ENCODE measurements at places on chromosomes 1 and 21. TPM values are rescaled to one million over a fixed set of nuclear protein-coding genes. Genes with fewer than 3 reads are reported as not detected.

DNA sequence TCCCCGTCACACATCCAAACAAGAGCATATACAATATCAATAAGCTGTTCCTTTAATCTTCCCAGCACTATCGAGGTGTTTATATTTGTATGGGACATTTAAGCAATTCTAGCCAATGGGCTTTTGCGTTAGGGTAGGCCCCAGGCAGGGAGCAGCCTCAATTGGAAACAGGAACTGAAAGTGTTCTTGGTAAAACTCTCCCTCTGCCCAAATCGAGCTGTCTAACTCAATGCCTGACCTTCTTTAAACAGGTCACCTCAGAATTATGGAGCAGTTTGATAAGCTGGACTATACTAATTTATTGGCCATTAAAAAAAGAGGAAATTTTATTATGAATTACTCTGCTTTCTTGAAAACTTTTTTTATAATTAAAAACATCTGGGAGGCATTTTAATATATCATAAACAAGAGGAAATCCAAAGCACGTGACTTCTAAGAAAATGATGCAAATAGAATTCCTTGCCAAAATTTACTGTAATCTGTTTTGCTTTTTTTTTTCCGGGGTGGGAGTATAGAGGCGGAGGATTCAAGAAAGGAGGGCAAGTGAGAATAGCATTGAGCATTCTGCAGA, 498.1 kb downstream of the LMO4 start:
- DNase-seq: no peak

DNA sequence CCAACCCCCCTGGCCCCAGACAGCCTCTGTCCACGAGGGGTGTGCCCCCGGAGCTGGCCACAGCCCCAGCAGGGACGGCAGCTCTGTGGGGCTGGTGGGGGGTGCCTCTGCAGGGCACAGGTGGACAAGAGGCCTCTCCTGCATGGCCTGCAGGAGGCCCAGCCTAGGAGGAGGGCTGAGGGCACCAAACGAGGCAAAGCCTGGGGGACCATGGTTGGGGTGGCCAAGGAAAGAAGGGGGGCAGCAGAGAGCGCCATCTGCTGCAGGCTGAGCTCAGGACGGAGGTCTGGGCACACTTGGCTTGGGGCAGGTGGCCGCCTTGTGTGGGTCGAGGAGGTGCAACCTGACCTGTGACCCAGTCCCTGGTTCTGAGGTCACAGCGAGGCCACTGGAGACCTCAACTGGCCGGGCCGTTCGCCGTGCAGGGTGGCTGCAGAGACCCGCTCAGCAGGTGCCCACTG, 27.3 kb downstream of the RRP1 start:
- no peak for DNase-seq

- peak; percentile 67 for DNase-seq
Measured at GRCh38 chr1:156748670-156749418, 2.6 kb downstream of the HDGF start.

GRCh38 chr1:44621841-44622286, 52.4 kb downstream of the TMEM53 start:
- peak; percentile 16 for DNase-seq

GRCh38 chr1:23037081-23037740, 17.9 kb downstream of the KDM1A start:
- no peak for DNase-seq

GRCh38 chr1:246218686-246219085, 288.4 kb downstream of the SMYD3 start:
- DNase-seq: no peak

- no peak for DNase-seq
Measured at GRCh38 chr1:87600854-87601253, 272.2 kb downstream of the LMO4 start.

DNA sequence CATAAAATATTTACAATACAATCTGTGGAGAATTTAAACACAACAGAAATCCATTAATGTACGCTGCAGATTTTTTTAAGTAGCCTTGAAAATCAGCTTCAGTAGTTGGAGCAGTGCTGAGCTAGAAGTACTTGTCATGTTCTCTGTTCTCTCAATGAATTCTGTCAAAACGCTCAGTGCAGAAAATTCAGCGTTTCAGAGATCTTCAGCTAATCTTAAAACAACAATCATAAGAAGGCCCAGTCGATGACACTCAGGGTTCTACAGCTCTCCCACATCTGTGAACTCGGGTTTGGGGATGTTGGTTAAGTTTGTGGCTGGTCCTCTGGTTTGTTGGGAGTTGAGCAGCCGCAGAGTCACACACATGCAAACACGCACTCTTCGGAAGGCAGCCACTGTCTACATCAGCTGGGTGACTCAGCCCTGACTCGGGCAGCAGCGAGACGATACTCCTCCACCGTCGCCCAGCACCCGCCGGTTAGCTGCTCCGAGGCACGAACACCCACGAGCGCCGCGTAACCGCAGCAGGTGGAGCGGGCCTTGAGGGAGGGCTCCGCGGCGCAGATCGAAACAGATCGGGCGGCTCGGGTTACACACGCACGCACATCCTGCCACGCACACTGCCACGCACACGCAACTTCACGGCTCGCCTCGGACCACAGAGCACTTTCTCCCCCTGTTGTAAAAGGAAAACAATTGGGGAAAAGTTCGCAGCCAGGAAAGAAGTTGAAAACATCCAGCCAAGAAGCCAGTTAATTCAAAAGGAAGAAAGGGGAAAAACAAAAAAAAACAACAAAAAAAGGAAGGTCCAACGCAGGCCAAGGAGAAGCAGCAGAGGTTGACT, 161.2 kb downstream of the RUNX1 start:
- DNase-seq: peak; percentile 82

Gene KCNJ10
- total RNA-seq: not detected

DNA sequence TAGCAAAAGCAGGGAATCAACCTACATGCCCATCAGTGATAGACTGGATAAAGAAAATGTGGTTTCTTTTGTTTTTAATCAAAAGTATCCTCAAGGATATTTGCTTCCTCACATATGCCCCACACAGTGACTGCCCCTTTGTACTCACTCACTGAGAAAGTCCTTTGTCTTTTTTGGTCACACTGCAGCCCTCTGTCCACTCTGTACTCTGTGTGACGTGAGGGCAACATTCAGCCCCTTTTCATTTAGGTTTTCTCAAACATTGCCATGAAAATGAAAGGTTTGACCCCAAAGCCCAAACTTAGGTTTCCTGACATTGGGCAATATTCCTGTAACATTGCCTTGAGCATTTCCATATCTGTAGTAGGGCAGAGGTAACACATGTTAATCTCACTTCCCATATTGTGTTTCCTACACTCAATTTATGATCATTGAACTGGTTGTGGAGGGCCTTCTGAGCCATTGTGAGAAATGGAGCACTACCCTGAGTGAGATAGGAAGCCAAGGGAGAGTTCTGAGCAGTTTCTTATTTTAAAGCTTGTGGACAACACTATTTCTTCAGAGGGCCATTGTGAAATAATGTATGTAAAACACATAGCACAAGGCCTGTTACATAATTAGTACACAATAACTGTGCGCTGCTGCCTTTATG, 501.9 kb upstream of the C1orf87 start:
- DNase-seq: no peak

DNA sequence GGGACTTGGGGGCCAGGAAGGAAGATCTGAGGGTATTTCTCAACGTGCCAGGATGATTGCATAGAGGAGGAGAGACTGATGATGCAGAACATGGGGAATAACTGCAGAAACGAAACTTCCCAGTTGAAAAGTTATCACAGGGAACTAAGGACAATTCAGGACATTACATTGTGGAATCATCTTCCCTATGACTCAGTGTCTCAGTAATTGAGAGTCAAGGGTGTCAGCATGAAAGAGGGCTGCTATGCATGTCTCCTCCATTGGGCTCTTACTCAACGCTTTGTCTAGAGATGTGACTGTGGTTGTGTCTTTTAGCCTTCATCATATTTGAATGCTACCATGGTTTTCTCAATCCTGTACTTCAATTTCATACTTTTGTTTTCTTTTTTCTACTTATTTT, 48.9 kb upstream of the PTGFR start:
- no peak for DNase-seq

Gene MYOM3
- total RNA-seq: 0.79 TPM

DNA sequence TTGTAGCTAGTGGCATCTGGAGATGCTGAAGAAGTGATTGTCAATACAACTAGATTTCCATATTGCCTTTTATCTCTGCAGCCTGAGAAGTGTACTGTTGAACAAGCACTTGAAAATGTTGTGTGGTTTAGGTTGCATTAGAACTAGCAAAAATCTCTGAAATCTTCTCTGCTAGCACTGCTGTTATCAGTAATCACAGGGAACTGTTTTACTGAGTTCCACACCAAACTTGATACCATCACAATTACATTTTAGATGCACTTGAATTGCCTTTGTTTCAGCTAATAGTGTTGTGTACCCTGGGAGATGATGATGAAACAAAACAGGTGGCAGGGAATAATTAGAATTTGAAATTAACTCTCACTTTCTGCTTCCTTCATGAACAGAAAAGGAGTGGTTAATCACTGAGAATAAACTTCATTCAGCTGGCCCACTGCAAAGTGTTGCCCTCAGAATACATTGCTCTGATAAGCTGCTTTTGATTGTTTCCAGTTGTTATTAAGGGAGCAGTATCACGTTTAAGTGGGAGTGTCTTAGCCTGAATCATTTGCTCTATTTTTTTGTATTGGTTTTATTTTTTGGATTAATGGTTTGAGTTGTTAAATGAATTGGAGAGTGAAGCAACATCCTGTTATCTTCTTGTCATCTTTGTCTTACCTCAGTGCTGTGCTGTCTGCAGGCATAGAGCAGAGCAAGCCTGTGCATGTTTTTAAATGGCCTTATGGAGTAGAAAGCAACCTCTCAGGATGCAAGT, 13.0 kb downstream of the FAM20B start:
- DNase-seq: no peak

Gene IVL
- not detected for total RNA-seq

Gene MAN1C1
- 4.9 TPM for total RNA-seq

- no peak for DNase-seq
Measured at GRCh38 chr1:217734973-217735372, 103.8 kb downstream of the SPATA17 start.

Gene DYNLT4
- total RNA-seq: 0.35 TPM

Gene GUCA2A
- 1.4 TPM for total RNA-seq

DNA sequence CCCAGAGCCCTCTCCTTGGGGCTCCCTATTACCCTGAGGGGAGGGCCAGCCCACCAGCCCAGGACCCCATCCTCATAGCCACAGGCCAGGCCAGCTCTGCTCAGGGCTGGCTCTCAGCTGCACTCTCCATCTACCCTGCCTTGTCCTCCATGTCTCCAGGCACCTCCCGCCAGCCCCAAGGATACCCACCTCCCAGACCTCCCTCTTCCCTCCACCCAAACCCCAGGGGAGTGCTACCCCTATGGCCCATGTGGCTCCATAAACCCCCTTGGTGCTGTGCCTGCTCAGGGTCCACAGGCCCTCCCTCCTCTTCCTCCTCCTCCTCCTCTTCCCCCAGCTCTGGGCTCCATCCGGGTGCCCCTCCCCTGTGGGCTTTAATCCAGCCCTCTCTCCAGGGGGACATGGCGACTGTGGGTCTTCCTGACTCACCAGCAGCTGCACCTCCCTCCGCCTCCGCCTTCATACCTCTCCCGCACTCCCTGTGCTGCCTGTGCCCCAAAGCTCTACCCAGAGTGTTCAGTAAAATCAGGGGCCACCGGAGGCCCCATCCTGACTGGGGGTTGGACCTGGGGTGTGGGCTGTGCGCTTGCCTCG, 9.1 kb downstream of the YBEY start:
- DNase-seq: no peak

GRCh38 chr1:10132852-10133251, 77.5 kb upstream of the KIF1B start:
- DNase-seq: no peak

DNA sequence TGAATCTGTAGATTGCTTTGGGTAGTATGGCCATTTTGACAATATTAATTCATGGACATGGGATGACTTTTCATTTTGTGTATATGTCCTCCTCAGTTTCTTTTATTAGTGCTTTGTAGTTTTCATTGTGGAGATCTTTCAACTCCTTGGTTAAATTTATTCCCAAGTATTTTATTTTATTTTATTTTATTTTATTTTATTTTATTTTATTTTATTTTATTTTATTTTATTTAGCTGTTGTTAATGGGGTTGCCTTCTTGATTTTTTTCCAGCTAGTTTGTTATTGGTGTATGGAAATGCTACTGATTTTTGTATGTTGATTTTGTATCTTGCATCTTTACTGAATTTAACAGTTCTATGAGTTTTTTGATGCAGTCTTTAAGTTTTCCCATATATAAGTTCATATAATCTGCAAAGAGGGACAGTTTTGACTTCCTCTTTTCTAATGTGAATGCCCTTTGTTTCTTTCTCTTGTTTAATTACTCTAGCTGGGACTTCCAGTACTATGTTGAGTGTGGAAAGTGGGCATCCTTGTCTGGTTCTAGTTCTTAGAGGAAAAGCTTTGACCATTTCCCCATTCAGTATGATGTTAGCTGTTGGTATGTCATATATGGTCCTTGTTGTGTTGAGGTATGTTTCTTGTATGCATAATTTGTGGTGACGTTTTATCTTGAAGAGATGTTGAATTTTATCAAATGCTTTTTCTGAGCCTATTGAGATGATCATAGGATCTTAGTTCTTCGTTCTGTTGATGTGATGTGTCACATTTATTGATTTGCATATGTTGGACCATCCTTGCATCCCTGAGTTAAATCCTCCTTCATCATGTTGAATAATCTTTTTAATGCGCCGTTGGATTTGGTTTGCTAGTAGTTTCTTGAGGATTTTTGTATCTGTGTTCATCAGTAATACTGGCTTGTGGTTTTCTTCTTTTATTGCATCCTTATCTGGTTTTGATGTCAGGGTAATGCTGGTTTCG, 14.3 kb downstream of the CEPT1 start:
- DNase-seq: no peak

Gene SMIM1
- 3.1 TPM for total RNA-seq

Gene CD160
- total RNA-seq: 0.15 TPM

GRCh38 chr21:34166468-34166867, 93.1 kb downstream of the MRPS6 start:
- DNase-seq: no peak

Gene SFPQ
- total RNA-seq: 81.6 TPM

DNA sequence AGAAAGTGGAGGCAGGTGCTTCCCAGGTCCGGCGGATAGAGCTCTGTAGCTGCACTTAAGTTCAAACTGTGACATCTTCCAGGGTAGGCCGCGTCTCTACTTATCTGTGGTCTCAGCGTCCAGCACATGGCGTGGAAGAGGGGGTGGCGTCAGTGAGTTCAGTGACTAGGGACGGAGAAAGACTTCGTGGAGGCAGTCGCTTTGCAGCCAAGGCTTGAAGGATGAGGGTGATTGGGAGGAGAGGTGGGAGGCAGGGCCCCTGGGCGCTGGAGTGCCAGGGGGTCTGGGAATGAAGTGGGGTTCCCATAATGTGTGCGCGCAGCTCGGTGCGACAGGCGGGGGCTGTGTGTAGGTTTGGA, 444 bp upstream of the AGO1 start:
- DNase-seq: no peak

DNA sequence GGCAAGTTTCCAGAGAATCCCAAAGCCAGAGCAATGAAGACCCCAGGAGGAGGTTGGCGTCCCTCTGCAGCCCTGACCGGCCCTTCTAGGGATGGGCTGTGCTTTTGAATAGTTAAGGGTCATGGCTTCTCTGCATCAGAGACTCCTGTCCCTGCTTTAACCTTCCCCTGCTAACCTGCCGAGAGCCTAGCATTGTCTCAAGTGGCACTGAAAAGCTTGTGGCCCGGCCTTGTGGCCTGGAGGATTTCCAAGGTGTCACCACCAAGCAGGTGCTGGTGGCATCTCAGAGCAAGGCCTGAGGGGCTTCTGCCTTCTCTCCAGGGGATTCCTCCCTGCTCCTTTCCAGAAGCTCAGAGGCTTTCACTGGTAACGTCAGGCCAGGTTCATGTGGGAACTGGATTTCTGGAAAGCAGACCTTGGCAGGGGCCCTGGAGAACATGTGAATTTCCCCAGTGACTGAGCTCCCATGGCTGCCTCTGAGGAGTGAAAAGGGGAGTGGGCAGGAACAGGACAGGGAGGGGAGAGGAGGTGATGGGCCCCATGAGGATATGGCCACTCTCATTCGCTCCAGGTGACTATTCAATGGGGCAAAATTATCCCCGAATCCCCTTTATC, 409.9 kb downstream of the PTPRU start:
- no peak for DNase-seq
